ENCODE measurements at places on chromosomes 4 and X.

GRCh38 chr4:147094238-147094637 is 148.6 kb upstream of the TTC29 start:
- DNase-seq = no peak

GRCh38 chr4:138216272-138216867 is 25.8 kb downstream of the SLC7A11 start:
- DNase-seq = peak; percentile 77

DNA sequence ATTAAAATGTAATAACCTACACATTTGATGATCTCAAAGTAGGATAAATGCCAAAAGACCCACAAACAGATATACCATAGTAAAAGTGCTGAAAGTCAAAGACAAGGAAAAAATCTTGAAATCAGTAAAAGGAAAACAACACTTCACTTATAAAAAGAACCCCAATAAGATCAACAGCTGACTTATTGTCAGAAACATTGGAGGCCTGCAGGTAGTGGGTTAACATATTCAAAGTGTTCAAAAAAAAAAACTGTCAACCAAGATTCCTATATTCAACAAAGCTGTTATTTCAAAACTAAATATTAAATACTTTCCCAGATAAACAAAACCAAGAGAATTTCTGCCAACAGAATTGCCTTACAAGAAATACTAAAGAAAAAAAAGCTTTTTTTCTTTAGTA is 347.1 kb downstream of the GUCY2F start:
- no peak for DNase-seq

DNA sequence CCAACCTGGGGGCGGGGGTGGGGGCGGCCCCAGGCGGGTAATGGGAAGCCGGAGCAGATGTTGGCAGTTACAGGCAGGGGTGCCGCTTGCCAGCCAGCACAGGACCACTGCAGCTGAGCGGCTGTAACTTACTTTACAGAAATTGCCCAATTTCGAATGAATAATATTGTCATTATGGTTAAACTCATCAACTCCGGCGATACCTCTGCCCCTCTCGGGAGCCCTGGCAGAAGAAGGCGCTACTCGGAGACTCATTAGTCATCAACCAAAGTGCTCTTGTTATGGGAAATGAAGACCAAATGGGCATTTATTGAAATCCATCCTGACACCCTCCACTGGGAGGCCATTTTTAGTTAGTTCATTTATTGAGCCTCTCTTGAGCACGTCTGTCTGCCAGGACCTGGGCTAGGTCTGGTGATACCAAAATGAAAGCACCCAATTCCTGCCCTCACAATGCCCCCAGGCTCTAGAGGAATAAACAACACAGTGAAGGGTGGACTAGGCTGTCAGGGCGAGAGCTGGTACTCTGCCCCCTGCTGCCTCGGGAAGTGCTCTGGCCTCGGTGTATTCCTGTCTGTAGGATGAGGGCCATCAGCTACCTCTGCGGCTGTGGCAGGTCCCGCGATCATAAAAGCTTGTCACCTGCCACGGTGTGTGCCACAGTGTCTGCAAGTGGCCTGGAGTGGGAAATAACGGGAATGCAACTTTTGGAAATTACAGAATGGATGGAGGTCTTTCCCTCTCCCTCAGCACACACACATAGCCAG is 159.1 kb upstream of the PSAPL1 start:
- DNase-seq = no peak

DNA sequence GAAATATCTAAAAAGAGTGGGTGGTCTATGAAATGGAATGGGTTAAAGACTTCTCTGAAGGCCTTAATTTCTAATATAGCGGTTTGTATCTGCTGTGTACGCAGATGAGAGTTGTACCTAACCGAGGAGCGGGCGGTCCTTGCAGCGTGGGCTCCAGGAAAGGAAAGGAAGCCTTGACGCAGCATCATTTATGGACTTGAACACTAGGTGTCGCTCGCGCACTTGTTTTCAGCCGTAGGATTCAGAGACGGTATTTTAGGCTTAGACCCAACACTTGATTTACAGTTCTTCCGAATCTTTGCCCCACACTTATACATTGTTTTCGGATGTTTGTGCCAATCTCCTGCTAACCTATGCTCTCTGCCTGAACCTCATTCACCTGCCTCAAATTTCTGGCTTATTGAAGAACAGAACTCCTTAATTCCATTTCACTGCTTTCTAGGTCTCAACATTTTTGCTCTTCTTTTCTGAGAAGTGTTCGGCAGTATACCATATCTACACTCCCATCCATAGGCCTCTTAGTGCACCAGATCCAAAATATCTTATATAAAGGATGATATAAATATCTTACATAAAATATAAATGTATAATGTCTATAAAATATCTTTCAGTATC is 48.9 kb upstream of the AADAT start:
- peak; percentile 66 for DNase-seq

DNA sequence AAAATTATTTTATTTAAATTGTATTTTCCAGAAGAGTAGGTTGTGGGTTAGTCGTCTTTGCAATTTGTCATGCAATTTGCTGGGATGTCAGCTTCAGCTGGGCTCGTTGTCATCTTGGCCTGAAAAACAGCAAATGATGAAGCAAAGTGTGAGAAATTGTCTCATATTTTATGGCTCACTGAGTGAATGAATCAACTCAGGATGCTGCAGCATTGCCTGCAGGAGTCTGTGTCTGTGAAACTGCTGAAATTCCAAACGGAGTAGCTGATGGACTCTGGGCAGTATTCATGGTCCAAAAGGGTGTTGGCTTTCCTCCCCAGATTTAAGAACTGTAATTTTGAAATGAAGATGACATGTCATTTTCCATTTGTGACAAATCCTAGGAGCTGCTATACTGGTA is 37.2 kb downstream of the CXCL8 start:
- peak; percentile 28 for DNase-seq

GRCh38 chrX:137353404-137353803 is 212.5 kb upstream of the ZIC3 start:
- no peak for DNase-seq

GRCh38 chr4:39384563-39384962 is 18.4 kb upstream of the RFC1 start:
- no peak for DNase-seq

- no peak for DNase-seq
Measured at GRCh38 chr4:168263039-168263438, 55.5 kb downstream of the DDX60 start.

DNA sequence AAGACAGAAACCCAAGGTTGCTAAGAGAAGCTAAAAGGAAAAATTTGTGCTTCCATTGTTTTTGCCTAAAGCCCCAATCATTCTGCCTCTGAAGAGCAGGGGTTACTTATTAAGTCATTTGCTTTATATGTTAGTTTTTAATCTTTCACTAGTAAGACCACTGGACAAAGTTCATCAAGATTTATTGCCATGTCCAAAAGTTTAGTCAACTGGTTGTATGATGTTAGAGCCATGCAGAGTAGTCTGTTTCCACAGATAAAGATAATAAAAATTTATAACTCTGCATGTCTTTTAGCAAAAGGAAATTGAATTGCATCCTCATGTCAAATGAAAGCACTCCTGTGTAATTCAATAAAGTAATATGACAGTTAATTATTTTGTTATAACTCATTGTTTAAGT is 75.8 kb upstream of the PRKG2 start:
- DNase-seq = peak; percentile 38

DNA sequence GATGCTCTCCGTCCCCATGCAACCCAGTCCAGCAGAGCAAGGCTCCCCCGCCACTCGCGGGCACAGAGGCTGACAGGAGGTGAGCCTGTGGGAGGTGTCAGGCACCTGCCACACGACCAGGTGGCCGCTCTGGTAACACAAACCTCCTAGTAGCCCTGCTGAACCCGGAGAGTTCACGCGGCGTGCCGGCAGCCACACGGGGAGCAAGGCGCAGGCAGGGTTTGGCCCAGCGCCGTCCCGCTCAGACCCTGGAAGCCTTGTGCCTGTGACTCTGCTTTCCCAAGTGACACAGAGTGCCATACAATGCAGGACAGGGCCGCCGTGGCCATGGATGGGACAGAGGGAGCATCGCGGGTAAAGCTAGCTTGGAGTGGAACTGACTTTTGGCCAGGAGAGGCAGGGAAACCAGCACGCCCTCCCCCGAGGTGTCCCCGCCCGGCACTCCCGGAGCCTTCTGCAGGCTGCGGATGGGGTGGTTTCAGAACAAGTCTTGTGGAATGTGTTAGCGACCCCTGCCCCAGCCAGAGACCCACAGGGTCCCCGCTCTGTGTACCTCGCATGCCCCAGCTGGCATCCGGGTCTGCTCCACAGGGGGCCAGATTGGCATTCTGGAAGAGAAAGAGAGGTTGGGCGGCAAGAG is 44.7 kb upstream of the AFAP1 start:
- no peak for DNase-seq

DNA sequence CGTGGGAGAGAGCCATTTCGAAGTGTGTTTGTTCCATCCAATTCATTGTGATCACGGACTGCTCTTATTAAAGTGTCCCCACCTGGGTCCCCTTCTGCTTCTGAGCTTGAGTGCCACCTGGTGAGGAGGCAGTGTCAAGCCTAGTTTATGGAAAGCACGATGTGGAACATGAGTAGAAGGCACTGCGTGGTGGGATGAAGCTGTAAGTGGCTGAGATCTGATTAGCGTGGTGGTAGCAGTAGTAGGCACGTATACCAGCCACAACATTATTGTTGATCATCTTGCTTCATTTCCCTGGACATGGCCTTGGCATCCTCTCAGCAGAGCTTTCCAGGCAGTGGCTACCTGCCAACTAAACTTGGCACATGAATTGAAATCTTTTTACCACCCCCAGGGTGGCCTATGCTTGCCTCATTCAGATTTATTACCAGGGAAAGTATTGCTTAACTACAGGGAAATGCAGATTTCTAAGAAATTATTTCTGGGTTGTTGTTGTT is 46.4 kb downstream of the GPAT3 start:
- DNase-seq = peak; percentile 94

DNA sequence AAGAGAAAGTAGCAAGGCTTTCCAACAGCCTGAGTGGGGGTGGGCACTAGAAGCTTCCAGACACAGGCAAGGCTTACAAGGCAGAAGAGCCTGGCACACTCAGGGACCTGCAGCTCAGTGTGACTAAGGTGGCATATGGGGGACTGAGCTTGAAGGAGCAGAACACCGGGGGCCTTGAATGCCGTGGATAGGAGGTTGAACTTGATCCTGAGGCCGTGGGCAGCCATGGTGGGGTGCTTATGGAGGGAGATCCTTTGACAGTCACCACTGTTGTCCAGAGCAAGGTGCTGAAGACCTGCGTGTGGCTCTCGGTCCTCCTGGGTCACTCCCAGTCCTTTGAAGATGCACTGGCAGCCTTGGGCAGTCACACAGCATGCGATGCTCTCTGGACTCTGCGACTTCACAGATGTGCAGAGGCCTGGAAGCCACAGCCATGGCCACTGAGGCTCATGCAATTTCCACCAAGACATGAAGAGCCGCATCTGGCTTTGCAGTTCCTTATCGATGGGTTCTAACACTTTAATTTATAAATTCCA is 18.3 kb downstream of the C4orf50 start:
- no peak for DNase-seq

DNA sequence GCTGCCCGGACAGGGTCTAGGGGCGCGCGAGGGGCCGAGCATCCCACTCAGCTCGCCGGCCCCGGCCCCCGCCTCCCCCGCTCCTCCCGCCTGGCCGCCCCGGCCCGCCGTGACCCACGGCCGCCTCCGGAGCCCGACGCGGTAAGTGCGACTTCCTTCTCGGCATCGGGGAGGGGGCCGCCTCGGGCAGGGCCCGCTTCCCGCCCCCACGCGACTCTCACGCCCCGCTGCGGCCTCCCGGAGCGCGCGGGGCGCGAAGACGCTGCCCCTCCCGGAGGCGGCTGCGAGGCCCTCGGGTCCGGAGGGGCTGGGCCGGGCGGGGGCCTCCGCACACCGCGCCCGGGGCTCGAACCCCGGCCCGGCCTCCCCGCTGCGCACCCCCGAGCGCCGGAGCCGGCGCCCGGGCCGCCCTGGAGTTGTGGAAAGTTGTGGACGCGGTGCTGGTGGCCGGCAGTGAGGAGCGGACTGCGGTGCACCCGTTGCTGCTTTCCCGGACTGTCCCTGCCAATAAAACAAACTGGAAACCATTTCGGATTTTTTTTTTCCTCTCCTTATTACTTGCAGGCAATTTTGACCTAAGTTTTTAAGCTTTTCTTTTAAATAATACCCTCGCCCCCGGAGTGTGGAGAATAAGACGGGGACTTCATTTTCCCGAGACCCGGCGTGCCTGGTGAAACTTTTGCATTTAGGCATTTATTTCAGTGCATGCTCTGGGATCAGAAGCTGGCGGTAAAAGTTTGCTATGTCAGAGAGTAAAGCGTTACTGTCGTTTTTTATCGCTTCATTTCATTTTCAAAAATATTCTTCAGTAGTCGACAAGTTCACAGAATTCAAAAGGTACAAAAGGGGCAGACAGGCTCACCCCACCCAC is 13.0 kb upstream of the TMEM156 start:
- no peak for DNase-seq

- DNase-seq = no peak
Measured at GRCh38 chrX:155876704-155877103, 4.4 kb upstream of the VAMP7 start.

DNA sequence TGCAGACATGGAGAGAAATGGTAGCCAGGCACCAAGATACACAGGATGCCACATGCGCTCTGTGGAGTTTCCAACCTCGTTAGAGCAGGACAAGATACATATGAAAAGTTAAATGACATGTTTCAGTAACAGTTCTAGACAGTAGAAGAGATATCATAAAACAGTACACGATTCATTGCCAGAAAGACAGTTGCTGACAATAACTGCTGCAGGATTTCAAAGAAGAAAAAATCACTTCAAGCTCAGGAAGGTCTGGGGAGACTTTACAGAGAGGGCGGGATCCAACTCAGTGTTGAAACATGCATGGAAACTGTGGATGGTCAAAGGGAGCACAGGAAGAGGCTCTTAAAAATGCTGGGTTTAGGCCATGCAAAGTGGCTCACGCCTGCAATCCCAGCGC is 31.0 kb downstream of the DCTD start:
- no peak for DNase-seq

DNA sequence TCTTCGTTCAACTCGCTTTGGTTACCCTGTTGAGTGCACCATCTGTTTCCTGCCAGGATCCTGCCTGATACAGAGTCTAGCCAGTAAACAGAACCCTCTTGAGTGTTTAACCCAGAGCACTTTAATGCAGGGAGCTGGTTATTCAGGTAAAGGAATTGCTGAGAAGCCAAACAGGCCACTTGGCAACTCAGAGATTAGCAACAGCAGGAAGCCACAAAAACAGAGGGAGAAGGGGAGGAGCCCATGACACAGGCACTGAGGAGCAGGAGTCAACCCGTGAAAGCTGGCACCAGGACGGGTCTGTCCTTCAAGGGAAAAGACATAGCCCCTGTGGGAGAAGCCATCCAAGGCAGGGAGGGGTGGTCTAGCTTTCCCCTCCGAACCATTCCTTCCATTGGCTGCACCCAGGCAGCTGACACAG is 641.4 kb downstream of the ZNF674 start:
- DNase-seq = peak; percentile 0

GRCh38 chr4:17347445-17347844 is 164.4 kb downstream of the QDPR start:
- DNase-seq = peak; percentile 31

GRCh38 chr4:17476853-17477252 is 35.0 kb downstream of the QDPR start:
- DNase-seq = no peak

DNA sequence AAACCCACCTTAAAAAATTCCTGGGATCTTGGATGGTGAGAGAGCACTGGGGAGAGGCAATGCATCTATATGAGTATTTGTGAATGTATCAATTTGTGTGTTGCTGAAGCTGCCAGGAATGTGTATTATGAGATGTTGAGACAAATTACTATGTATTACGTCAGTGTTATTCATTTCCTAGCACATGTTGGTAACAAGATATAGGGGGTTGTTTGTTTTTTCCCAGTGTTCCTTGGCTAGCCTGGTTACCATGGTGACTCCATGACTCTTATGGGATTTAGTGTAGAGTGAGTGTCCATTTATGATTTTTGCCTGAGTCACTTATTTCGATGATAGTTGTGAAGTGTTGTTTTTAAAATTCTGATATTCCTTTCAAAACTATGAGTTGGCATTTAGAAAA is 65.6 kb downstream of the RAB40A start:
- DNase-seq = peak; percentile 40
